ENCODE measurements at places on chromosomes 4 and X.

DNA sequence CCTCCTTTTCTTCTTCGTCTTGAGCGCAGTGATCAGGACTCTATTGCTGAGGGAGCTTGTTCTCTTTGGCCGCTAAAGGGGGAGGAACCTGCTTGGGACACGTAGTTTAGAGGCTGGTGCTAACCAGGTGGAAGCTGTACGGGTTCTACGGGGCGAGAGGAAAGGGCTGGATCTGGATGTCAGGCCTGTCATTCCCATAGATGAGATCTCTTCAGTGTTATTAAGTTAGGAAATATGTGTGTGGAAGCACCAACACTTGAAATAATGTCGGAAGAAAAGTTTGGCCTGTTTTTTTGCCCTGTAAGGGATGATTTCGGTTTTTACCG, 643 bp downstream of the SRP72 start:
- peaks cover 33% of the 10 kb centered on the region for H3K4me1 ChIP-seq
- peak; percentile 47 for DNase-seq
- H3K36me3 ChIP-seq: peaks cover 39% of the 10 kb centered on the region

DNA sequence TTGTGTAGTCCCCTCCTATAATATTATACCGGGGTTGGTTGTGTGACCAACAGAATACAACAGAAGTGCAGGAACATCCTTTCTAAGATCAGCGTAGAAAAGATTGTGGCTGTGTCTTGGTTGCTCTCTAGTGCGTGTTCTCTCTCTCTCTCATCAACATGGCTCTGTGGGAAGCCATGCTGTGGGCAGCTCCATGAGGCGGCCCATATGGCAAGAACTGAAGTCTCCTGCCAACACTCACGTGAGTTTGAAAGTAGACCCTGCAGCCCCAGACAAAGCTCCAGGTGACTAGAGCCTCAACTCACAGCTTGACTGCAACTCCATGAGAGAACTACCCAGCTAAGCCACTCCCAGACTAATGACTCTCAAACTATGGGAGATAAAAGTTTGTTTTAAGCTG, 118.7 kb downstream of the TSPAN5 start:
- no peak overlapping the region for H3K27ac ChIP-seq
- H3K4me3 ChIP-seq: no peak overlapping the region
- no peaks in the 10 kb centered on the region for H3K27me3 ChIP-seq
- H3K4me1 ChIP-seq: peaks cover 10% of the 10 kb centered on the region
- H3K36me3 ChIP-seq: peaks cover 10% of the 10 kb centered on the region

DNA sequence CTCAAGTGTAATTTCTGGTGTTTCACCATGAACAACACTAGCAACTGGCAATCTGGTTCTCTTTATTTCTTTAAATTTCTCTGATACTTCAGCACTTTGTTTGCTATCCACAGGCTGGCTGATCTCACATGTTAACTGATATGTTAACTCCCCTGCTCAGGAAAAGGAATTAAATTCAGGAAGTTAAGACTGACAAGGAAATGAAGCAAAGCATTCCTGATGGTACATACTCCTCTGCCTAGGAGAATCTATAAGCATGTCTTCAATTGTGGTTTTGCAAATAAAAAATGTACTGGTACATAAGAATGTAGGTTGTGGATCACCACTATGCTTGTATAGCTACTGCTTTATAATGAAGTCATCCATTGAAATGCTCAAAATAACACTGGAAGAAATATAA, 1119.2 kb upstream of the INTU start:
- no peaks in the 10 kb centered on the region for H3K36me3 ChIP-seq
- DNase-seq: no peak
- no peak overlapping the region for H3K27ac ChIP-seq
- no peaks in the 10 kb centered on the region for H3K4me1 ChIP-seq
- H3K4me3 ChIP-seq: no peak overlapping the region
- H3K27me3 ChIP-seq: no peaks in the 10 kb centered on the region

GRCh38 chr4:100113732-100114131, 76.5 kb downstream of the DDIT4L start:
- H3K4me3 ChIP-seq: no peak overlapping the region
- H3K36me3 ChIP-seq: no peaks in the 10 kb centered on the region
- DNase-seq: no peak

DNA sequence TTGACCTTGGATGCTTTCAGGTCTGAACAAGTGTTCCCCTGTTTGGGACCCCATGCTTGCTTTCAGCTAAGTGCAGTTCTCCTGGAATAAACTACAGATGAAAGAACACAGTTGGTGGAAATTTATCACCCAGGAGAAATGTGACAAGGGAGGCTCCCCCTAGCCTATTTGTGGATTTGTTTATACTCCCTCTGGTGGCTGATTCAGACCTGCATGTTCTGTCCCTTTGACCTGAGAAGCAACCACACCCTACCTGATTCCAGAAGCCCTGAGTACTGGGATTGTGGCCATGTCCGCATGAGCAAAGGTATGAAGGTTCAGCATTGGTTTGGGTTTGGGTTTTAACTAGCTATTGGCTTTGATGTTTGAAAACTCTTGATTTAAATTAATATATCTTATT, 440.9 kb downstream of the MID1IP1 start:
- H3K4me1 ChIP-seq: peaks cover 24% of the 10 kb centered on the region
- no peak overlapping the region for H3K27ac ChIP-seq
- no peaks in the 10 kb centered on the region for H3K36me3 ChIP-seq
- DNase-seq: peak; percentile 17
- no peaks in the 10 kb centered on the region for H3K27me3 ChIP-seq

GRCh38 chrX:3286196-3286945, 60.1 kb downstream of the MXRA5 start:
- no peaks in the 10 kb centered on the region for H3K4me1 ChIP-seq
- H3K27ac ChIP-seq: no peak overlapping the region
- no peaks in the 10 kb centered on the region for H3K27me3 ChIP-seq
- no peak overlapping the region for H3K4me3 ChIP-seq

GRCh38 chr4:83114576-83114975, at the start of gene PLAC8:
PLAC8 (minus strand) TSS chr4:83114729; CDS start chr4:83107921, 6,808 bp downstream.
- H3K27me3 ChIP-seq: no peaks in the 10 kb centered on the region
- peak within 1 kb of the TSS; percentile 89 for H3K4me3 ChIP-seq
- H3K27ac ChIP-seq: peak within 1 kb of the TSS; percentile 98
- peaks cover 32% of the 10 kb centered on the region for H3K4me1 ChIP-seq
- peak; percentile 76 for DNase-seq

DNA sequence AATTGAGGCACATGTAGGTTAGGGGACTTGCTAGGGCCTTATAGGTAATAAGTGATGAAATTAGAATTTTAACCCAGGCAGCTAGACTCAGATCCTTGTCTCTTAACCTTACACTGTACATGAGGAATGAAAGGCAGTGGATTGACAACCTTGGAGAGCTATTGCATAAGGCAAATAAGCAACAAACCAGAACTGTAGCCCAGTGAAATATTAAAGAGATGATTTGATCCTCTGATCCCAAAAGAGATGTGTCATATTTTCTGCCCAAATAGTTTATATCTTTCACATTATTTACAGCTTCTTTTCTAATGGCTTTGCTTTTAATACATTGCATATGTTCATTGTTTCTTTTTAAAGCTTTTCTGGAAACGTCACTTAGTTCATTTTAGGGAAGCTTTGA, 252.6 kb downstream of the ANK2 start:
- H3K4me1 ChIP-seq: peaks cover 2% of the 10 kb centered on the region
- no peaks in the 10 kb centered on the region for H3K36me3 ChIP-seq
- H3K27me3 ChIP-seq: peaks cover 5% of the 10 kb centered on the region
- no peak overlapping the region for H3K4me3 ChIP-seq

GRCh38 chr4:106340774-106341173, 24.4 kb downstream of the AIMP1 start:
- no peak for DNase-seq
- no peaks in the 10 kb centered on the region for H3K27me3 ChIP-seq
- H3K4me3 ChIP-seq: no peak overlapping the region
- H3K36me3 ChIP-seq: peaks cover 70% of the 10 kb centered on the region
- no peak overlapping the region for H3K27ac ChIP-seq

DNA sequence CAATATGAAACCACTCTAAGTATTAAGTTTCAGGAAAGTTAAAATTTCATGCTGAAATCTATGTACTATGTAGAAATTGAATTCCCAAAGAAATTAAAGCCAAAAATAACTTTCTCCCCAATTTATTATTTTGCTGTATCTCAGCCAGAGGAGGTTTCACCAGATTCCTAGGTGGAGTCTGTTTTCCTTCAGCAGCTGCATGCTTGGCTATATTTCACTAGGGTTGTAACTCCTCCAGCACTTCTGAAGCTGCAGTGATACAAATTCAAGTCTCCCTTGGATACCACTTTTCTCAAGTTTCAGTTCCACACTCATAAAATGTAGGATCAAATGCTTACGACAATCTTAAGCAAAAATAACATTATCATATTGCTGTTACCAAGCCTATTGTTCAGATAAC, 41.2 kb upstream of the ZC4H2 start:
- no peaks in the 10 kb centered on the region for H3K27me3 ChIP-seq
- no peaks in the 10 kb centered on the region for H3K4me1 ChIP-seq
- no peak overlapping the region for H3K27ac ChIP-seq
- no peak for DNase-seq

DNA sequence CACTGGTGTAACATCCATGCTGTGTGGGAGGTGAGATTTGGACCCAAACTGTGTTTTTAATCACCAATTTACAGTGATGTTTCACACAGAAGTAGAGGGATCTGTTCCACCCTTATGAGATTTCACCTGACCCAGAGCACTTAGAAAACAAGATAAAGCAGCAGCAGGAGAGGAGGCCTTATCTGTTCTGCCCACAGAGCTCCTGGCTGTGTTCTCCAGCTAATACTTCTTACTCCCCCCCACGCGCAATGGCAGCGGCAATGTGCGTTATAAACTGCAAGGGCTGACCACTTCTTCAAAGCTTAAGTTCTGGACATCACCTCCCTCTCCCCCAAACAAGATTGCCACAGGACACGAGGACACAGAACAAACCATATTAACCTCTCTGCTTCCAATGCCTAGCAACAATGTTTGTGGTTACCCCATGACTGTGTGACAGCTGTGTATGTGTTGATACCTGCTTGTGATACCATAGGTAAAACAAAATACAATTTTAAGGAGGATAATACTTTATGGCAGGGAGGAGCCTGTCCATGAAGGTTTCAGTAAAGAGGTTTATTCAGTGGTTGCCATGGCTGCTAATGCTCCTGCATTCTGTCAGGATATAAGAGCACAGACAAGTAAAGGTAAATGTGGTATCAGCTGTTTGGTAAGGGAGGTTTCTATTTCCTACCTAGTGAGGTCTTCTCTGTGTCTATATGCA, 210.0 kb downstream of the SOWAHB start:
- DNase-seq: no peak
- H3K27me3 ChIP-seq: peaks cover 59% of the 10 kb centered on the region
- no peak overlapping the region for H3K27ac ChIP-seq
- H3K36me3 ChIP-seq: no peaks in the 10 kb centered on the region
- peaks cover 12% of the 10 kb centered on the region for H3K4me1 ChIP-seq

GRCh38 chrX:13939741-13940597, 89.7 kb downstream of the GEMIN8 start:
- peaks cover 31% of the 10 kb centered on the region for H3K27me3 ChIP-seq
- DNase-seq: no peak
- no peak overlapping the region for H3K4me3 ChIP-seq
- H3K27ac ChIP-seq: no peak overlapping the region
- no peaks in the 10 kb centered on the region for H3K36me3 ChIP-seq

- no peak for DNase-seq
- no peaks in the 10 kb centered on the region for H3K4me1 ChIP-seq
- peaks cover 3% of the 10 kb centered on the region for H3K27me3 ChIP-seq
- H3K4me3 ChIP-seq: no peak overlapping the region
Measured at GRCh38 chrX:71938371-71938770, 27.7 kb downstream of the NHSL2 start.

GRCh38 chr4:119797238-119797894, 168.8 kb upstream of the PDE5A start:
- peaks cover 7% of the 10 kb centered on the region for H3K27me3 ChIP-seq
- H3K36me3 ChIP-seq: no peaks in the 10 kb centered on the region
- no peak overlapping the region for H3K27ac ChIP-seq
- H3K4me1 ChIP-seq: no peaks in the 10 kb centered on the region
- H3K4me3 ChIP-seq: no peak overlapping the region
- no peak for DNase-seq

DNA sequence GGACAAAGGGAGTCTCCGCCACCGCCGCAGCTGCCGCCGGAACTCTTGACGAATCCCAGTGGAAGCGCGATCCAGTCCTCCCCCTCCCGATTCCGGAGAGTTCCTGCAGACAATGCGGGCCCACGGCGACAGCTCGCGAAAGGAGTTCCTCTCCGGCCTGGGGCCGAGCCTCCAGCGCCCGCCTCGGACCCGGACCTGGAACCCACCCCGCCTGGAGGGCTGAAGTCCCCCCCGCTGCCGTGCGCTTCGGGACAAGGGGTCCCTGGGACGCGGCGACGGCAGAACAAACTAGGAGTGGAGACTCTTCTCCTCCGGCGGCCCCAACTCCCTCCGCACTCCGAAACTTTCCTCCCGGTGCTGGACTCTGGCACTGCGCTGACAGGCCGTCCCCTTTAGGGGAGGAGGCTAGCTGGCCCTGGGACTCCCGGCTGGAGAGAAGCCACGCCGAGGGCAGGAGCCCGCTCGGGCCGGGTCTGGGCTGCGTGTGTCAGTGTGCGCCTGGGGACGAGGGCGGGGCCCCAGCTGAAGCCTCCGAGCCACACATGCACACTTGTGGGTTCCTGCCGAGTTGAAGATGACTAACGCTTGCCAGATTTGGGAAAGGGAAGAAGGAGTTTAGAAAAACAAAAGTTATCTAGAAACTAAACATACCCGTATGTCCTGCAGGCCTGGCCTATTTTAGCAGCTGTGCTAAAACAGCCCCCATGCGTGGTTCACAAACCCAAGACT, at the start of gene ANTXR2:
Gene ANTXR2 (minus strand): TSS at position 486 of the 729 bp plus-strand sequence. CDS start 669 bp downstream, outside the sequence.
- peak within 1 kb of the TSS; percentile 84 for H3K4me3 ChIP-seq
- peaks cover 76% of the 10 kb centered on the region for H3K4me1 ChIP-seq
- peaks cover 2% of the 10 kb centered on the region for H3K27me3 ChIP-seq
- H3K27ac ChIP-seq: peak within 1 kb of the TSS; percentile 82

All from activated naive CD4-positive, alpha-beta T cell treated with anti-CD3 and anti-CD28 coated beads for 36 hours (primary cell).